Natural killer cell (primary cell): ENCODE measurements at places on chromosomes 1 and 21. TPM values are rescaled to one million over a fixed set of nuclear protein-coding genes. Genes with fewer than 3 reads are reported as not detected.

DNA sequence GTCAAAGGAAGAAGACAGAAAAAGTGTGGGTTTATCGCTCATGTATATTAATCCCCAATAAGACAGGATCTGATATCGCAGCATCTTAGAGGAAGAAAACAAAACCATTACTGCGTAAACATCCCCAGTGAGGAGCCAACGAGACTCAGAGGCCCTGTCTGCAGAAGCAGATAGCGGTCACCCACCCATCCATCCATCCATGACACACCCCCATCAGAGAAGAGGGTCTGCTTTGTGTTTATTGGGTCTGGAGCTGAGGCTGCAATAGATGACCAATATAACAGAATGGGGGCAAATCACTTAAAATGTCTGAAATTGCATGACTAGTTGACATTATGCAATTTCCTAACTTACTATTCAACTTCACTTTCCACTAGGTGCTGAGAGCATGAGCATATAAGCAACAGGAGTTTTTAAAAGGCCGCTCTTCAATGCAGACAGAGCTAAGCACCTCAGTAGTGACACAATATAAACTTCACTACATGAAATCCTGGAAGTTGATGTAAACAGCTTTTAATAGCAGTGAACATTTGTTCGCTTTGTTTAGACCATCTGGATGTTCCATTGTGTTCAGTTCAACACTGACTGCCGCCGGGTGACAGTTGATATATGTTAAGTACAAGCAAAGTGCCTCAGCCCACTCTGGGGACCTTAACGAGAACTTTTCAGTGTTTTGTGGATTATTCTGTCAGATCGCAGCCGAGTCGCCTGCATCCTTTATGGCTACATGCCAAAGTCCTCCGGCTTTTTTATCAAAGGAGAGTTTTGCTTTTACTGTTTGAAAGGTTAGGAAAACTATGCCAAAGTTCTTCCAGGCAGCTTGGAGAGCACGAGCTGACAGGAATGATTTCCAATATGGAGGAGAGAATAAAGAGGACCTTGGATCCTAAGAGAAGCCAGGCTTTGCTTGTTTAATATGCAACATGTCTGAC, 167.5 kb downstream of the ZNF281 start:
- DNase-seq = no peak

Gene PAQR6
- total RNA-seq = 3.5 TPM

GRCh38 chr21:27776925-27777553, 810.2 kb upstream of the ADAMTS5 start:
- DNase-seq = no peak

Gene WNT9A
- not detected for total RNA-seq

DNA sequence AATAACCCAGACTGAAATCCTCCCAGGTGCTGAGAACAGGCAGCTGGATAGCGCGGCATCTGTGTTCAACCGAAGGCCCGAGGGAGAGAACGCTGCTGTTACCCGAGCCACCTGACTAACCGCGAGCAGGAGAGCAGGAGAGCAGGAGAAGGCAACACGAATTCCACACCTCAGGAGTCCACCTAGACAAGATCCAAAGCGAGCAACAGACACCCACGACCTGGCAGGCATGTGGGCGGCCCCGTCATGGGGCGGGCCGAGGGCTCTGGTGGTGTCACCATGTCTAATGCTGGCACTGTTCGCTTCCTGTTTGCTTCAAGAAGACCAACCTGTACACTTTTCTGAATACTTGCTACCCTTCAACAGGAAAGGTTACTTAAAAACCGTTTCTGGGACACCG, 20.9 kb upstream of the SPATC1L start:
- no peak for DNase-seq

Gene TAL1
- total RNA-seq = 3.5 TPM
